AML-193 (cell line): ENCODE measurements at places on chromosomes 2 and 18.

GRCh38 chr18:45850021-45850420 lies 24.5 kb downstream of the SIGLEC15 start:
- DNase-seq, result no peak

DNA sequence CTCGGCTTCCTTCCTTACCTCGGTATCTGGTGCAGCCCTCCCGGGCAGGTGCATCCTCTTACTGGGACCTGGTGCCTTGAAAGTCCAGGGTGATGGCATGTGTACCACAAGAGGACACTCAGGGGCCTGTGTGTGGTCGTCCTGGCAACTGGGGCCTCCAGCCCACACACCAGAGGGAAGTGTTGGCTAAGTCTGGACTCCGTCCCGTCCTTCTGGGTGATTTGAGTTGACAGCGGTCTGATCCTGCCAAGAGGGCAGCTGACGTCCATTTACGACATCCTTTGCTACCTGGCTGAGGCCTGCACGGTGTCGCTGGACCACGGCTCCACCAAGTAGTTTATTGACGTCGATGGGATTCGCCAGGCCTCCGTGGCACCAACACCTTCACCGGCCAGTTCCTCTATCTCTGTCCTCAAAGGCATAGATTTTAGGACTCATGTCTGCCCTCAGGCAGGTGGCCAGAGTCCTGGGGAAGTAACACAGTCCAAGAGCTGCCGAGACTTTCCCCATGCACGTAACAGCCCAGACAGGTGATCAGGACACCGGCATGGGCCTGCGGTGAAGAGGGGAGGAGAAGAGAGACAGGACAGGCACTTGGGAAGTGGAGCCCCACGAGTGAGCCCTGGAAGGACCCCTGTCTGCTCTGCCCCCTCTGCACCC lies 186.0 kb upstream of the HDAC4 start:
- DNase-seq, result no peak

DNA sequence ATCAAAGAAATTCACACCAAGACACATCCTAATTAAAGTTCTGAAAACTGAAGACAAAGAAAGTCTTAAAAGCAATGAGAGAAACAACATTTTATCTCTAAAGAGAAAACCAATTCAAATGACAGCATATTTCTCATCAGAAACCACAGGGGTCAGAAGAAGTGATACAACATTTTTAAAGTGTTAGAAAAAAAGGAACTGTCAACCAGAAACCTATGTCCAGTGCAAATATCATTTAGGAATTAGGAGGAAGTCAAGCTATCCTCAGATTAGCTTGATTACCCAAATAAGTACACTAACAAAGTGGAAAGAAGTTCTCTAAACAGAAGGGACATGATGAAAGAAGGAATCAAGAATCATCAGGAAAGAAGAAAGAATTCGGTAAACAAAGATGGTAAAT lies 59.5 kb upstream of the BCL2L11 start:
- peak; percentile 54 for DNase-seq

GRCh38 chr2:204225671-204226073 lies 289.1 kb downstream of the ICOS start:
- no peak for DNase-seq

- DNase-seq, result no peak
Measured at GRCh38 chr2:215671244-215671643, 235.4 kb upstream of the FN1 start.

DNA sequence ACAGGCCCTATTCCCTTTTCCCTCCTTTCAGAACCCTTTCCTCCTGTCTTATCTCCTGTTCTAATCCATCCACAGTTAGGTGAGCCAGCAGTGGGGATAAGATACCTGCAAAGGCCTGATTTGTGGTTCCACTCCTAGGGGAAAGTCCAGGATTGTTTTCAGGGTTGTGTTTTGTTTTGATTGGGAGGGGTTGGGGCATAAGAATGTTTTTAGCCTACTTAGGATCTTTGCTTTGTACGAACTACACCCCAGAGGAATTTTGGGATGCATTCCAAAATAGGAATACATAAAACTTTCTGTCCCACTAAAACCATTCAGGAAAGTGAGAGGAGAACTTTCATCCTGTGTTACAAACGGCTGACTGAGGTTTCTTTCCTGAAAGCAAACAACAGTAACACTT lies 150.8 kb upstream of the PGAP1 start:
- DNase-seq, result no peak

DNA sequence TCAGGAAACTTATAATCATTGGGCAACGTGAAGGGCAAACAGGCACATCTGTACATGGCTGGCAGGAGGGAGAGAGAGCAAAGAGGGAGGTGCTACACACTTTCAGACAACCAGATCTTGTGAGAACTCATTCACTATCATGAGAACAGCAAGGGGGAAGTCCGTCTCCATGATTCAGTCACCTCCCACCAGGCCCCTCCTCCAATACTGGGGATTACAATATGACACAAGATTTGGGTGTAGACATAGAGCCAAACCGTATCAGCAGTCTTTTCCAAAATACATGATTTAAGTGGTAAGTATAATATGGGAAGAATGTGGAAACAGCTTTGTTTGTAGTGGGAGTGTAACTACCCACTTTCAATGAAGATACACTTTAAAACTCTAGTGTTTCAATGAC lies 65.0 kb downstream of the EPB41L5 start:
- DNase-seq, result no peak

DNA sequence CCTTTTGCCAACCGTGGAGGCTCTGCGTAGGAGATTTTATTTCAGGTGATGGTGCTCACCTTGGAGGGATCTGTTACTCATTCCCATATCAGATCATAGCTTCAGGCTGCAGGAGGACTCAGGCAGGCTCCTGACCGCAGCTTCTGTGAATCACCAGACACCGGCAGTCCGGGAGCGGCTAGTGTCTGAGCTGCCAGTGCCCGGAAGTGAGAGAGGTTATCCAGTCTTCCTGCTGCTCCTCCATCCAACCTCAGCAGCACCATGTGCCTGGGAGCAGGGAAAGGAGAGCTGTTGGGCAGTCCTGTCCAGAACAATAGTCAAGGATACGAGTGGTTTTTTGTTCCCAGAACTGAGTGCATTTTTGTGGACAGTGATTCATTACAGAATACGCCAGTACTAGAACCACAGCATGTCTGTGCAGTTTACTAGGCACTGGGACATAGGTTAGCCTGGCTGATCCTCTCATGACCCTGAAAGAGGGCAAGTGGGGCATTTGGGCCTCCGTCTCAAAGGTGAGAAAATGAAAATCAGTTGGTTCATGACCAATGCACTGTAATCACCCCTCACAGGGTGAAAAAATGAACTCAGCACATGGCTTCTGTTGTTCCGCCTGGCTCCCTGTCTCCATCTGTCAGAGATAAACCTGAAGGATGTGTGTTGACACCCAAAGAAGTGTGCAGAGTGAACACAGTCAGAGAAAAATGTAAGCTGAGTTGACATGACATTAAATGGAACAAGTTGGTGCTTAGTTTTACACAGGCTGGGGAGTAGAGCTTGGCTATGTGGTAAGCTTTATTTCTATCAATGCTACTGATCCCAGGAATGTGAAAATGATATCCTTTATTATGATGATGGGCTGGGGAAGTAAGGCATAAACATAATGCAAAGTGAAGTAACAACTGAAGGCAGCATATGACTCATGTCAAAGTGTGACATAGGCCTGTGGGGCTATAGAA lies 12.2 kb downstream of the FHOD3 start:
- DNase-seq, result no peak

GRCh38 chr2:239916205-239917124 lies 108.7 kb downstream of the NDUFA10 start:
- DNase-seq, result no peak

GRCh38 chr2:74081030-74081762 lies 66.5 kb downstream of the BOLA3 start:
- no peak for DNase-seq

- DNase-seq, result peak; percentile 40
Measured at GRCh38 chr2:29317077-29317517, 201.9 kb downstream of the CLIP4 start.

DNA sequence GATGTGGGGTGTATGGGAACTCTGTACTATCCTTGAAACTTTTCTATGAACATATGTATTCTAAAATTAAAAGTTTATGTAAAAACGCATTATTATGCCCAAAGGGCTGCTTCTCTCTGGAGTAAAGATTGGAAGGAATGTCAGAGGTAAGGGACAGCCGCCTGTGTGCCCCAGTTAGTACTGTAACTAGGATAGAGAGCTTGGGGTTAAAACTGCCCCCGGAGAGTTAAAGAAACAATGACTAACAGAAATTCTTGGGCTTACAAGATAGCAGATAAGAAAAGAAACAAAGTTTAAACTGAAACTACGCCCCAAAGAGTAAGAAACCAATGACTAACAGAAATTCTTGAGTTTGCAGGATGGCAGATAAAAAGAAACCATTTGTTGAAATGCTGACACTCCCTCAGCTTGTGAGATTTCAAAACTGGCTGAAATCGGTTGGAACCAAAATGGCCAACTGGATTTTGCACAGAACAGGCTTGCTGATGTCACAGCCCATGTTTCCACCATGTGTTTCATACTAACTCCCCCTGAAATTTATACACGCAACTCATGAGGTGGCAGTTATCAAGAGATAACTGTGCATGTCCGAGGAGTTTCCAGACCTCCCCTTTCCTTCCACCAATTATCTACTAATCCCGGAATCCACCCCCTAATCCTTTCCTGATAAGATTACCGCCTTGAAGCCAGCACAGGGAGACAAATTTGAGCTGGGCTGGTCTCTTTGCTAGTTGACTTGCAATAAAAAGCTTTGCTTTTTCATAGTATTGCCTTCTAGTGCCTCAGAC lies 8.7 kb upstream of the TXNDC2 start:
- DNase-seq, result no peak

- DNase-seq, result no peak
Measured at GRCh38 chr2:84716564-84716963, 164.3 kb downstream of the TRABD2A start.

DNA sequence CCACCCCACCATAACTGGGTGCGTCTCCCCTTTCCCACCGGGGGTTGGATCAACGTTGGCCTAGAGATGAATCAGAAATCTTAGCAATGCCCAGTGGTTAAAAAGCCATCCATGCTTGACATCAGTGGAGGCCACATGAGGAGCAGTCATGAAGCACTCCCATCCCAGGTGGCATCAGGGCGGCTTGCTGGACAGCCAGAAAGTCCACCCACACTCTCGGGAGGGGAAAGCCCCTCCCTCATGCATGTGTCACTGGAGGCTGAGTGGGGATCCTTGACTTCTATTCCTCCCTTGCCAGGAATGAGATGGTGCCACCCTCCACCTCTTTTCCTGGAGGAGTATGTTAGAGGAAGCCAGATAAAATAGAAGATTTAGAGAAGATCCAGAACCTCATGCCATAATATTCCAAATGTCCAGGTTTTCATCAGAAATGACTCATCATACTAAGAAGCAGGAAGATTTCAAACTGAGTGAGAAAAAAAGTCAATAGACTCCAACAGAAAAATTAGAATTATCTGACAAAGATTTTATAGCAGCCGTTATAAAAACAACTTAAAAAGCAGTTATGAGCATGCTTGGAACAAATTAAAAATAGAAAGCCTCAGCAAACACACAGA lies 507.1 kb upstream of the ID2 start:
- no peak for DNase-seq

- DNase-seq, result no peak
Measured at GRCh38 chr18:25047983-25048382, 304.0 kb downstream of the ZNF521 start.

DNA sequence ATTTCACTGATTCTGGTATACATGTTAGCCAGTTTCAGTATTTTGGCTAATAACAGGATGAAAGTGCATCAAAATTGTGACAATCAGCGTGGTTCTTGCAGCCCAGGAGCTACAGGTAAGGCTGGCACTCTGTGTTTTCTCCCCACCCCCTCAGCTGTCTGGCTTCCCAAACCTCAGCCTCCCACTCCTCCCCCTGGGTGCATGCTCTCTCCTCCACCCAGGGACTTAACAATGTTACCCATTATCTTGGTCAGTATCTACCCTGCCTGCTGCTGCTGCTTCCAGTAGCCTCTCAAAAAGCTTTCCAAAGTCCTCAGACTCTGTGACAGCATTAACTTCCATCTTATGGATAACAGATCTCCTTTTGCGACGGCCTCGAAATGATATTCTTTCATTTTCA lies 41.0 kb downstream of the TRABD2A start:
- no peak for DNase-seq

DNA sequence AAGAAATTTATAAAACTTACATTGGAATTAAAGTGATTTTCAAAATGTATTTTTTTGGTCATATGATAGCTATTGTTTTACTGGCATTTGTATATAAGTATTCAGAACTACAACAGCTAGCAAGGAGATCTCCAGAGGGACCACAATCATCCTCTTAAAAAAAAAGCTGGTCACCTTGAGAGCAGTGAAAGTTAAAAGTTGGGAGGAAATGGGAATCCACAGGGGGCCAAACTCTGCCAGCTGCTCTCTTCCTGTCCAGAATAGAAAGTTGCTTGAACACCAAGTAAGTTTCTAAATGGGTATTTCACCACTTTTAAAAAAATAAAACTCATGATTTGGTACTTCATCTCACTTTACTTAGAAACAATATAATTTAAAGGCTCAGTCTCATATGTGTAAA lies 1025.1 kb downstream of the LRP1B start:
- DNase-seq, result no peak

DNA sequence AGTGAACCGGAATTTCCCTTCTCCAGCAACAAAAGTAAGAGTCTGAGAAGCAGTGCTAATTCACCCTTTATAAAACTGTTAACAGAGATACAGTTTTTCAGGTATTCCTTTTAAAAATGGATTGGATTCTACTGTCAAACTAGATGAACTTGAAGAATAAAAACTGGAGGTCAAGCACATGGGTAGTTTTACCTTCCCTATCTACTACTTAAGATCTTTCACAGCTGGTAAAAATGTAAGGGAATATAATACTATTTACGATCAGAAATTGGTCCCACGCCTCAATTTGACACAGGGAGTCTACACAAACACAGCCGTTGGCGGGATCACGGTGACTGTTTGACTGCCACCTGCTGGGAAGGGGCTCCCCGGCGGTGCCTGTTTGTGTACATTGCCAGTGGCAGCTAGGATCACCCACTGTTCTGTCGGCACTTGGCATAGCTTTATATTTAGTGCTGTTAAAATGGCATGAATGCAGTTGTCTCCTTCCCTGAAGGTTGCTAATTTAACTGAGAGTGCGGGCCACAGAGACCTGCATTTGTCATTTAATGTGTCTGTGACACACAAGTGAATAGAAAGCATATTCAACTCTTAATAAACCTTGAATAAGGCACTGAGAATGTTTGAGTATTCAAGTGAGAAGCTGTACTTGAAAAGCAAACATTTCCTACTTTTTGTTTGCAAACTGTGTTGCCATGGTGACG lies 59.5 kb downstream of the ABCG8 start:
- DNase-seq, result no peak

GRCh38 chr2:54572262-54572635 lies 116.1 kb downstream of the SPTBN1 start:
- no peak for DNase-seq

DNA sequence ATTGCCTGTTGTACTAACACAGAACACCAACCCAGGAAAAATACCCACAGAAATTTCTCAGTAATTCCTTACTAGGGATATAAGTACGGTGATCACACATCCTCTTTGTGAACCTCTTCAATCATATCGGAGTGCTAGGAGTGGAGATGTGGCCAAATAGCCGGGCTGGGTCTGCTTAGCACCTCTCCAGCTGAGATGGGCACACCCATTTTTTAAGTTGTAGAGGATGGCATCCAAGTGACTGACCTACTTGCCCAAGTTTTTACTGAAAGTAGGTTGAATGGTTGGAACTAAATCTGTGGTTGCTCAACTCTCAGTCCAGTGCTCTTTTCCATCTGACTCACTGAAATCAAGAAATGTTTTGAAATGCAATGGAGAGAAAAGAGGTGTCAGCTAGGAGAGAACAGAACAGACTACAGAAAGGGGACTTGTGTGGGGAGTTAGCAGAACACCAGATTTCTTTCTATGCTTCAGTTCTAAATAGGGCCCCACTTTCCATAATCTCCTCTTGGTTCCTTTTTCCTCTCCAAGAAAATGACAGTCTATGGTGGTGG lies 68.7 kb upstream of the FSHR start:
- DNase-seq, result no peak
